IMR-90 (cell line): ENCODE measurements at places on chromosomes 5 and 9.

DNA sequence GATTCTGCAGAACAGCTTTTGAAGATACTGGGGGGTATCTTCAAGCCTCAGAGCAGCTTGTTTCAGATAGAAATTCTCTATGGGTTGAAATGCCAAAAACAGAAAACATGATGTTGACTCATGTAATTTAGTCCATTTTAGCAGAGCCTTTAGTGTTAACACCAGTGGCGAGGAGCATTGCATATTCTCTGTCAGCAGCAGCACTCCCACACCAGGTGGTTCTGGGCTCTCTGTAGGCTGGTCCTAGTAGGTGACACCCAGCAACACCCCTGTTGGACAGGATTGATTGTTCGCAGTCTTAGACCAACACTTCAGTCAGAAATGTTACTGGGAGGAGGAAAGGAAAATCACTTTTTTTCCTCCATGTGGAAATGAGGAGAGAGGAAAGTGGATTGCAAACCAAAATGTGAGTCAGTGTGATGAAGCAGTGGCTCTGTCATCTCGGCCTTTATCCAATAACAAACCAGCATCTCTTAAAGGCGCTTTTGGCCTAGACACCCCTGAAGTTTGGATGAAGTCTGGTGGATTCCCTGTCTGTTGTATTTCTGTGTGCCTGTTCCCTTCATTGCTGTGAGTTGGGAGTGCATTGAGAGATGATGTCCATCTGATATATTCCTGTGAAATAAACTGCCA lies 16.8 kb downstream of the SLC46A2 start:
- DNase-seq: peak; percentile 50

DNA sequence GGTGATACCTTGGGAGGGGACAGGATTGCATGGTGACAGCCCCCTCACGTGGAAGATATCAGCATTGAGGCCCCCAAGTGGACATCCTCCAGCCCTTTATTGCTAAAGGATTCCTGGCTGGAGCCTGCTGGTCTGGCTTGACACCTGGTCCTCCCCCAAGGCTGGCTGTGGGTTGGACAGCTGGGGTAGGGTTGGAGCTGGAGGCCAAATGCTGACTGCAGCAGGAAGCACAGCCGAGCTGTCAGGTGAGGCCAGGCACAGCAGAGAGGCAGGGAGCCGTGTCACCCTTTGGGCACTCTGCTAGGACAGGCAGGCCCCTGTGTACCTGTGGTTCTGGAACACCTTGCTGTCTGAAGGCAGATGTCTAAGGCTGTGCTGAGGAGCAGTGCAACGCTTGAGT lies 2.2 kb downstream of the CACFD1 start:
- no peak for DNase-seq

- no peak for DNase-seq
These were observed 351.4 kb downstream of the PLK2 start for GRCh38 chr5:58108511-58108910.

DNA sequence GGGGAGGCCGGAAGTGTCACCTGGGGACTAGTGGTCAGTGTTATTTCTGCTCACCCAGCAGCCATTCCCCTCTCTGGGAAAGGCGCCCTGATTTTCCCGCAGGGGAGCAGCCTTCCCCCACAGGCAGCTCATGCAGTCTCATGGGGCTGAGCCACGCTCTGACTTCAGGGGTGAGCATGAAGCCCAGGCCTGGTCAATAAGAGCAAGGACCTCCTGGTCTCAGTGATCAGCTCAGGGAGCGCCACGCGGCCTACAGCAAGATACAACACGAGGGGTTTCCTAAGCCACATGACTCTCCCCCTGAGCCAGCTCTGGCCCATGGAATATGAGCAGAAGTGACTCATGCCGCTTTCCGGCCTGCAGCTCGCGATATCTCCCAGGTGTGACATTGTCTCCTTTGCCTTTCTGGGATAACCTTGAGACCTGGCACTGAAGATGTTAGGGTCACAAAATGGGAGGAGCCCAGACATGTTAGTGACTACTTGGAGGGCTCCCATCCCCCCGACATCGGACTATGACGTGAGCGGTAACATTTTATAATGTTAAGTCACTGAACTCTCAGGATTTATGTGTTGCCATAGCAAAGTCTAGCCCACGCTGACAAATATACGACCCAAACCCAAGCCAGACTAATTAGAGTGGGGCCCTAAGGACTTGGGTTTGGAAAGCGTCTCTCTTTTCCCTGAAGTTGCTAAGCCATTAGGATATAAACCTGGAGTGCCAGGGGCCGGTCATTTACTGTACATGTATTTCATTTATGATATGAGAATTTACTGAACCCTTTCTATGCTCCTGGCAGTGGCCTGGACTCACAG lies 46.5 kb upstream of the GFPT2 start:
- DNase-seq: no peak

DNA sequence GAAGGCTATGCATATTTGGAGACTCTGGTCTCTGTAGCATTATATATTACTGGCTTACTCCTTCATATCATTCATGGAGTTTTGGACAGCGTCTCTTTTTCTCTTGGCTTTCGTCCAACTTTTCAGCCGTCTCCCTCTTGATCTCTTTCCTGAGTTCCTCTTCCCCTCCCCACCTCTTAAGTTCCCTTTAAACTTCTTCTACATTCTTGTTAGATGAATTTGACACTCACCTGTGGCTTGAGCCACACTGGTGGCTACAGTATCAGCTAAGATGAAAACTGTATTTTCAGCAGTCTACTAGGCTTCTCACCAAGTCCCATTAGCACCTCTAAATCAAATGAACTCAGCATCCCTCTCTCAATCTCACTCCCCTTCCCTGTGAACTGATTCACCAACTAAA lies 128.1 kb downstream of the STARD4 start:
- DNase-seq: no peak

DNA sequence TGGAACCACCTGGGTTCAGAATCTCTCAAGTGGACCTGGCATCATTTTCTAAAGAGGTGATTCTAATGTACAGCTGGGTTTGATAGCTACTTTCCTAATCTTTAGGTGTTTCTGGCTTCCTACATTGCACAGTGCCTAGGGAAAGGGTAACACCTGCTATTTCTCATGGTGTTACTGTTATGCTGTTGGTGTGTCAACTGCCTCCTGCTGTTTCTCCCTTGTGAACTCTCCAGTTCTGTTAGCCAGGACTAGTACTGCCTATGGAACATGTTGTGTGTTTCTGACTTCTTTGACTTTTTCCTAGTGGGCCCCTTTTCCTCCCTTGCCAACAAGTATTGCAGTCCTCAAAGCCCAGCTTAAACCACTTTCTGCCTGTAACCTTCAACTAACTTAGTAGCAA lies 5.5 kb downstream of the ARHGEF28 start:
- DNase-seq: no peak

- DNase-seq: no peak
These were observed 6.9 kb upstream of the GMCL2 start for GRCh38 chr5:178194026-178194425.

- peak; percentile 52 for DNase-seq
These were observed 305.8 kb downstream of the PDE4D start for GRCh38 chr5:59587489-59588337.
